HAP-1 (cell line): ENCODE measurements at places on chromosomes 12 and 14.

DNA sequence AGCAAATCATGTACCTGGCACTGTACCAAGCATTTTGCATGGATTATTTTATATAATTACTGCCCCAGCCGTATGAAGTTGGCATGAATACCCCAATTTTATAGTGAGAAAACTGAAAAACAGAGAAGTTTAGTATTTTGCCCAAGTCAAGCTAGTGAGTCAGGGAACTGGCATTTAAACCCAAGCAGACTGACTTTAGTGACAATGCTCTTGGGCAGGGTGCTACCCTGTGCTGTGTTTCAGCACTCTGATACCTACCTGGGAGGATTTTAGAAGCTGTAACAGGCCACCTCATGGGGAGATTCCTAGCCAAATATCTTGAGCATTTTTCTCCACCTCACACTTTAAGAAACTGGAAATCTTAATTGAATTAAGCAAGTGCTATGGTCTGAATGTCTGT is 98.1 kb upstream of the MAX start:
- DNase-seq: no peak

GRCh38 chr14:26265170-26265685 is 332.6 kb downstream of the NOVA1 start:
- no peak for DNase-seq

GRCh38 chr12:58452546-58452945 is 467.8 kb downstream of the LRIG3 start:
- DNase-seq: no peak

DNA sequence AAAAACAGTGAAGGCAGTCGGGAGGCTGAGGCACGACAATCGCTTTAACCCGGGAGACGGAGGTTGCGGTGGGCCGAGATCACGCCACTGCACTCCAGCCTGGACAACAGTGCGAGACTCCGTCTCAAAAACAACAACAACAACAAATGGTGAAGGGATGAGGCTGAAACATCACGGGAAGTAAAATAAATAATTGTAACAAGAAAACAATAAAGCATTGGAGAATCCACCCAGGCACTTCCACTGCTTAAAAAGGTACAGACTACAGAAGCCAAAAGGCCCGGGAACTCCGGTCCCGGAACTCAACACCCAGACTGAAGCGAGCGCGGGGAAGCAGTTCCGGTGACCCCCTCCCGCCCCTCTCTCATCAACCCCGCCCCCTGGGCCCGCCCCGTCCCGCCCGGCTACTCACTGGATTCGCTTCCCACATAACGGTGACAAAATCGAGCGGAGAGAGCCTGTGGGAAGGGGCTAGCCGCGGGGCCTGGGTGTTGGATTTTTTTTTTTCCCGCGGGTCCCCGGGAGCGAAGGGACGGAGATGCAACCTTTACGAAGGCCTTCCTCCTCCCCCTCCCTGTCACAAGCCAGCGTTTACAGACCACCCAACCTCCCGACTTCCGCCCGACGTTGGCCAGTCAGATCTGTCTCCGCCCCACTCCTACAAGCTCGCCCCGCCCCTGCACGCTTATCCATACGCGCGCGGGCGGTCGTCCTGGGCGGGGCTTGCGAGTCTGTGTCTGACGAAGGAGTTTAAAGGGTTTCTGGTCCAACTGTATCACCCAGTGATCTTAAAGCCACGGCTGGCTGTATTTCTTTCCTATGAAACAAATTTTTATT is at the start of gene PARP11:
PARP11 (minus strand) TSS at position 600 of the 837 bp plus-strand sequence; CDS start at position 430, 170 bp downstream.
- DNase-seq: peak; percentile 92

- DNase-seq: no peak
Observed at GRCh38 chr12:107359382-107359781, 266.0 kb upstream of the CRY1 start.

GRCh38 chr14:94173471-94173884 is 644 bp upstream of the PPP4R4 start:
- peak; percentile 44 for DNase-seq

GRCh38 chr12:14991069-14991468 is 18.2 kb downstream of the PDE6H start:
- DNase-seq: no peak

DNA sequence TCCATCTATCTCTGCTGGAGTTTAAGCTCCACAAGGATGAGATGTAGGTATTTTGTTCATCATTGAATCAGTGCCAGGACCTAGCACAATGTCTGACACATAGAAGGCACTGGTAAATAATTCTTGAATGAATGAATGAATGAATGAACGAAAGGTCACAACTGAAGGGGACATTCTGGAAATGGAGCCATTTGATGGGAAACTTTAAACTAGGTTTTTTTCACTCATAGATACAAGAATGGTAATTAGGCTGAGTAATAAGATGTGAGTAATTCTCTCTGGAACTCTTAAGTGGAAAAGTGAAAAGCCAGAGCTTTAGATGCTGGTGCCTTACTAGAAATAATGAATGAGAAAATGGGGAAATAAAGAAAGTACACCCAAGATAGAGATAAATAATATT is 44.3 kb downstream of the SCN8A start:
- no peak for DNase-seq

DNA sequence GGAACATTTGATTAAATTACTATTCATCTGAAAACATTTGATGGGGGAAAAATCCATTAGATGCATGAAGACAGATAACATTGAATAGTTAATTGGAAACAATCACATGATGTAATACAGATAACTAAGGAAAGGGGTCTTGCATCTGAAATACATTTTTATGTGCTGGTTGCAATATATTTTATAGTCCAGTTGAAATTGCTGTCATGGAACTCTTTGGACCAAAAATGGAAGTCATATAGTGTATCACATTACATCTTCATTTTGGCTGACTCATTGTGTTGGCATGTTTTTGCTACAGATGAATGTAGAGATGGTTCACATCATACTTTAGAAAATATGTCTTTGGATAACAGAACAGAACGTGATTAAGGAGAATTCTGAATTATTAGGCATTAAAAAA is 43.0 kb upstream of the GNPNAT1 start:
- no peak for DNase-seq

- DNase-seq: no peak
Observed at GRCh38 chr12:28539691-28540323, 349.6 kb downstream of the CCDC91 start.

DNA sequence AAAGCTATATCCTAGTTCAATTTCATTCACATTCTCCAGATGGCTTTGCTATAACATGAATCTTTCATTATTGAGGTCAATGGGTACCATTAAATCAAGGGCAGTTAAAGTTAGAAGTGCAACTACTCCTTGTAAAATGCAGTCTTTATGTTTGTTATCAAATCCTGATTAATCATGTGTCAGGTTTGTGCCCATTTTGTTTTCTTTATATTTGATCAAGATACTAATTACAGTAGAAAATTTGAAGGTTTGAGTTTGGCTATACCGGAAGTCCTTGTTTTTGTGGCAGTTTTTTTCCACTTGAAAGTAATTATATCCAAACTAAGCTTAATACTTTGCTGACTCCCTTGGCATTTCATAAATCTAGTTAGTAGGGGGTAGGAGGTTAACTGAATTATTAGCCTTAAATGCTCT is 513.0 kb downstream of the DIO2 start:
- no peak for DNase-seq

DNA sequence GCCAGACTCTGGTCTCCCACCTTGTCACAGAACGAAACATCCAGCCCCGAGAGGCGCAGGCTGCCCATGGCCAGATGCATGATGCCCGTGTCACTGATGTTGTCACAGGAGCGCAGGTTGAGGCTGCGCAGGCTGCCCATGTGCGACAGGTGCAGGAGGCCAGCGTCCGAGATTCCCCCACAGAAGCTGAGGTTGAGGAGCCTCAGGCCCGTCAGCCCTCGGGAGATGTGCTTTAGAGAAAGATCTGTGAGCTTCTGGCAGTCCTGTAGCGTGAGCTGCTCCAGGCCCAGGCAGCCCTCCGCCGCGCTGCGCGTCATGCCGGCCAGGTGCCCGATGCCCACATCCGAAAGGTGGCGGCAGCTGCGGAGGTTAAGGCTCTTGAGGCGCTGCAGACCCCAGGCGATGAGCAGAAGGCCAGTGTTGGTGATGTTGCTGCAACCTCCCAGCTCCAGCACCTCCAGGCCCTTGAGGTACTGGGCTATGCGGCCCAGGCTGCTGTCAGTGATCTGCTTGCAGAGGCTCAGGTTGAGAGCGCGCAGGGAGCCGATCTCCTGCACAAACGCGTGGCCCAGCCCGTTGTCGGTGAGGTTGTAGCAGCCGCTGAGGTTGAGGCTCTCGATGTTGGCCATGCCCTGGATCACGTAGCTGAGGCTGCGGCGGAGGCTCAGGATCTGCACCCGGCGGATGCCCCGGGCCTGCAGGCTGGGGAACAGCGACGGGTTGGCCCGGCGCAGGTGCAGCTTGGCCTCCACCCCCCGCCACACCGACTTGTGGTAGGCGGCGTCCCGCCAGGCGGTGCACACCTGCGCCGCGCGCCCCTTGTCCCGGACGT is 991 bp downstream of the FBXL14 start:
- DNase-seq: peak; percentile 67

DNA sequence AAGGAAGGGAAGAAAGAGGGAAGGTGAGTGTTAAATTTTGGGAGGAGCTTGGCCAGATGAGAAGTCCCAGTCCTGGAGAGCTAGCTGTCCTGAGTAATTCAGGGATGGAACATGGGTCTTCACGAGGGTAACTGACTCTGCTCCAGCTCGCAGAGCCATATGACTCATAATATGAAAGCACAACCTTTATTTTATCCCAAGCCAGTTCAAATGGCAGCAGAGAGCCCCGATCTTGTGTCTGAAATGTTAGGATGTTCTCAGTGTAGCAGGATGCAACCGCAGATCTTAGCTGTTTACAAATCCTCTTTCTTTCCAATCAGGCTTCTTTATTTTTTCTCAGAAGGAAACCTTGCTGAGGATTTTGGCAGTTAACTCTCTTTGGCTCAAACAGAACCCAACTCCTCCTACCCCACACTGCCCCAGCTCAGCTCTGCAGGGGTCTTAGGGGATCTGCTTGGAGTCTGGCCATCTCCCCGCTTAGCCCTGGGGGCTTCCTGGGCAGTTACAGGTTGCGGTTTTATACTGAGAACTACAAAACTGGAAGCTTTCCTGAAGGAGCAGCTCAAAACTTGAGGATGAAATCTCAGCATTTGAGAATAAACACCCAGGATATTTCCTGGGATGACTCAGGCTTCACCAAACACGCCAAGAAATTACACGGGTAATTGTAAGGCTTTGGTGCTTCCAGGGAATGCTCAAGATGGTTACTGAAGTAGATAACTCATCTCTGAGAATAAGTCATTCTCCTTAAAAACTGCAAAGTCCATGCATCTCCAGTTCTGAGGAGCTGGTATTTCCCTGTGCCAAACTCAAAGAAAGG is 92.5 kb downstream of the VCPKMT start:
- no peak for DNase-seq

DNA sequence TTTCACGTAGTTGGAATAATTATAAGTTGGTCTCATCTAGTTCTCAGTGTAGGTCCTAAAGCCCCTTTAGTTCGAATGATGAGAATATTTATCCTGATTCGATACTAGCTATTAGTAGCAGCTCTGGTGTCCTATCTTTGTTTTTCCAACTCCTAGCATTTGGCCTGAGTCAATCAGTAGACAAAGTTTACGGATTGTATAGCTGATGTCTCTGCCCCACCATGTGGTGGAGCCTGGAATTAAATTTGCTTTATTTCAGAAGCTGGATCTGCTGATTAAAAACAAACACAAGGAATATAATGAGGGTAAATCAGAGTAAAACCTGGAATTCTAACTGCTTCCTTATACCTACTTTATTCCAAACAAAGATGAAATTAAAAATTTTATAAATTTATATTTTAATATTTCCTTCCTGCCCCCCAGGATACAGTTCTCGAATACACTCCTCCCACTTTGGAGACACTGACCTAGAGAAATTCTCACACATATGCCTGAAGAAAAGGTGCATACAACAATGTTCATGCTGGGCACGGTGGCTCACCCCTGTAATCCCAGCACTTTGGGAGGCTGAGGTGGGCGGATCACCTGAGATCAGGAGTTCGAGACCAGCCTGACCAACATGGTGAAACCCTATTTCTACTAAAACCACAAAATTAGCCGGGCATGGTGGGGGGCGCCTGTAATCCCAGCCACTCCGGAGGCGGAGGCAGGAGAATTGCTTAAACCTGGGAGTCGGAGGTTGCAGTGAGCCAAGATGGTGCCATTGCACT is 7.6 kb upstream of the BRMS1L start:
- DNase-seq: peak; percentile 30

- DNase-seq: no peak
Observed at GRCh38 chr14:37329189-37330001, 131.7 kb downstream of the MIPOL1 start.

DNA sequence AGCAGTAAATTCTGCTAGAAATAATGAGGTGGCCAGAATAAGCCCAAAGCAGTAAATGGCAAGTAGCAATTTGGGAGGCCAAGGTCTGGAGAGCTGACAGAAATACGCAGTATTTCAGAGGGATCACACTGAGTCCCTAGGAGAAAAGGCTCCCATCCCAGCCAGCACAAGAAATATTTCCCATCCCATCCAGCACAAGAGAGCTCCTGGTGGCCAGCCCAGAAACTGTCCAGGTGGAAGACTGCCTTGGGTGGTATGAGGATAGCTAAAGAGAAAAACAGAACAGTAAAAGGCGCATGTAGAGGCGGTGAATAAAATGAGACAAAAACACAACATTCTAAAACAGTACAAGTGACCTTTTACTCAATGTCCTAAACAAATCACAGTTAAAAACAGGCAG is 120.7 kb downstream of the HECTD4 start:
- peak; percentile 24 for DNase-seq

- no peak for DNase-seq
Observed at GRCh38 chr12:27802511-27802910, 22.5 kb upstream of the MANSC4 start.

GRCh38 chr14:77098529-77099353 is 683 bp downstream of the CIPC start:
- peak; percentile 35 for DNase-seq

DNA sequence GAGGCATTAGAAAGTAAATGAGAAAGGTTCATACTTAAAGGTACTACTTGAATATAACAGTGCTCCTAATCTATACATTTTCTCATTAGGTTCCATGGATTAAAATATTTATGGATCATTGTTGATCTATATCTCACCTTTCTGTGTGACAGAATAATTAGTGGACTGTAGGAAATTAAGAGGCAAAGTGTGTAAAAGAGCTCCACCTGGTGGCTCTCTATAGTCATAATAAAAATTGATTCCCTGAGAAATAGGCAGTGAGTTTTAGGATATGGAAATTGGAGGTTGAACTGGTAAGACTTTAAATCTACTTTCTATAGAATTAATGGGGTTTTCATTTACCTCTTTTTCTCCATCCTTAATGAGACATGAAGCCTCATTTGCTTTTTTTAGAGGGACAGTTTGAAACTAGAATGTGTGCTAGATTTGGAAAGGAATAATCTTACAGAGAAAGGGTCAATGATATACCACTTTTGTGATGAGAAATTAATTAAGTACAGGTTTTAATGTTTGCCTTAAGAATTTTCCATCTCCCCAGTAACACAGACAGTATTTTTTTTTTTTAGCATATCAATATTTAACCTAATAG is 11.8 kb upstream of the DERA start:
- peak; percentile 49 for DNase-seq

GRCh38 chr12:34604227-34604626 is 581.9 kb downstream of the ALG10 start:
- no peak for DNase-seq
